ENCODE measurements at places on chromosomes 2 and 18. TPM values are rescaled to one million over a fixed set of nuclear protein-coding genes. Genes with fewer than 3 reads are reported as not detected.

GRCh38 chr18:41043876-41044275 is 911.2 kb upstream of the PIK3C3 start:
- no peak for DNase-seq

DNA sequence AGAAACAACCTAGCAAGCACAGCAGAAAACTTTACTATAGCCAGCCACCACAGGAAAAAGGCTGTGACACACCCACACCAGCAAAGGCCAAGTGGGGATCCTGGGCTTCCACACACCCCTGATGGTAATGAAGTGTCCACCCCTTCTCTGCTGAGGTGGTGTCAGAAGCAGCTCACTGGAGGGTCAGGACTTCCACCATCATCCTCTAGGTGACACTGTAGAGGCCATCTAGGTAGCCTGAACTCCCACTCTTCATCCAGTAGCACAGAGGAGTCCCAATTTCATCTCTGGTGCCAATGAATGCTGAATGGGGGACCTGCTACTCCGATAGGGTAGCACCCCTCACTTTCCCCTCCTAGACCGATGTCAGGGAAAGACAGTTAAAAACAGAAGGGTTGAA is 1544.4 kb downstream of the LRP1B start:
- peak; percentile 4 for DNase-seq

DNA sequence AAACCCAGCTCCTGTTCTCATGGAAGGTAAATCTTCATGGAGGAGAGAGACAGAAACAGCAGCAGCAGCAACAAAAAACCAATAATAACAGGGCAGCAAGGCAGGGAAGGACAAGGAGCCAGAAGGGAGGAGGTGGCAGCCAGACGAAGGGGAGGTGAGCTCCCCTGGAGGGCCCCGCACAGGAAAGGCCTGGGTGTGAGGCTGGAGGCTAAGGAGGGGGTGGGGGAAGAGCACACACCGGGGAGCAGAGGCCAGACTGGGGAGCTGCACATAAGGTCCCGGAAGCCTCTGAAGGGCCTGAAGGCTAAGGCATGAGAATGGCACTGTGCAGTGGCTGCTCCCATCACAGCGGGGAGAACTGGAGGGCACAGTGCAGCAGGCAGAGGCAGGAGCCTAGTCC is 94.8 kb upstream of the SMAD7 start:
- DNase-seq = no peak

- DNase-seq = no peak
These were observed 405.8 kb upstream of the ID2 start for GRCh38 chr2:8276026-8276425.

GRCh38 chr2:234333168-234334130 is 163.4 kb downstream of the ARL4C start:
- DNase-seq = no peak

DNA sequence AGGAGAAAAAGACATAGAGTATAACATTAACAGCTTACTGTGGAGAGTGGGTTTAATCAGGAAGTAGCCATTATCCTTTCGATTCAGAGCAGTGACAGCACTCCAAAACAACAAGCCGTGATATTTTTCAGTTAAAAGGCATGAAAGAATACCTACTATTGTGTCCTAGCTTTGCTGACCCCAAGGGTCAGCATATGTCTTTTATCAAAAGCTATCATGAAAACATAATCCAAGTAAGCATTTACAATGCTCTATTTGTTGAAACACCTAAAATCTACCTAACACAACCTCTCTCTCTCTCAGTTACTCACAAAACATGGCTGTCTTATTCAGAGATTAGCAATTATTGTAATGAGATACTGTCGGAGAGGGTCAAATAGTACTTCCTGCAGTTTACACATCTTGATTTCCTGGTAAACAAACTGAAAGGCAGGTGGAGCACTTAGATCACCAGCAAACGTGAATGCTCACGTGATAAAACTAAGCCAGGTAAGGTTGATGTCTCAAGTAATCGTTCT is 100.0 kb downstream of the BAZ2B start:
- peak; percentile 42 for DNase-seq

GRCh38 chr2:56318147-56318546 is 134.4 kb downstream of the CCDC85A start:
- no peak for DNase-seq

DNA sequence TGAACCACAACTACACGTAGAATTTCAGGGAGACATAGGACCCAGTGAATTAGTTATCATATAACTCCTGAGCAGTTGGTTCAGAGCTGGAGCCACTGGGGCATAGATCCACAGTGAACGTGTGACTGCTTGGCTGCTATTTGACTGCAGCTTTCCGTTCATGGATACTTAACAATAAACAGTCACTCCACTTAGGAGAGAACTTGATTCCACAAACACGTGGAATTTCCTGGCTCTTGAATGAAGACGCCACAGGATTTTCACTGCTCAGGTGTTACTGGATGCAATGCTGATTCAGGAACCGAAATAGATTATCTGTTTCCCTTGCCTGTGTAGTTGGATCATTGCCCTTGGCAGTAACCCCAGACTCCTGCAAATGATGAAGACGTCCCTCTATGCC is 679.1 kb upstream of the ZEB2 start:
- DNase-seq = no peak

DNA sequence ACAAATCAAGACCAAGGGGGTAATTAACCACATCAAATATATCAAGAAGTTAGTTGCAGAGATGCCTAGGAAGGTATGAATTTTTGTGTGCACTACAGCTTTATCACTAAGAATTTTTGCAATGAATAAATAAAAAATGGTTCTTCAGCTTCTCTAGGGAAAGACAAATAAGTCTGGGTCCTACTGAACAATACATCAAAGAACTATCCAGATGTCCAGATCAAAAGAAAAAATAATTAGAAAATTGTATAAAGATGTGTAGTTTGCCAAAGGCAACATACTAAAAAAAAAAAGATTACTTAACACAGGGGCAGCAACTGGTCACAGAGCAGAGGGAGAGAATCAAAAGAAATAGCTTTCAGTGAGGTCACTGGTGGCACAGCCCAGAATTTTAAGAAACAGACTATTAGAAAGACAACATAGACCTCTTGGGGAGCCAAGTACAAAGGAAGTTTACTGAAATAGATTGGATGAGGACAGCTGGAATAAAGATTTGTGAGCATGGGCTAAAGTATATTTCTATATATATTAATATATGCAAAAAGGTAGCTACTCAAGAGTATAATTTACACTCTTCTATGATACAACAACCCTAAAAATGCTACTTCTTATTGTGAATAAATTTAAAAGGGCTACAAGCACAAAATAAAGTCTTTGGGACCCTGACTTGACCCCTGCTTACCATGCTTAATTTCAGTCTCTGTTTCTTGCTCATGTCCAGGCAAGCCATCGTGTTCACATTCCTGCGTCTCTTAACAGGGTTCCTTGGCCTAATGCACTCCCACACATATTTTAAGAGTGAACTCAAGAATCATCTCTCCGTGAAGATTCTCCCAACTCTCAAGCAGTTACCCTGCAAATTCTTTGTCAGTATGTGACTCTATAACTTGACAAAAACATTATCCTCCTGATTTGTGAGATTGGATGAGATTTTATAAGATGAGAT is 99.0 kb upstream of the GRB14 start:
- peak; percentile 24 for DNase-seq

DNA sequence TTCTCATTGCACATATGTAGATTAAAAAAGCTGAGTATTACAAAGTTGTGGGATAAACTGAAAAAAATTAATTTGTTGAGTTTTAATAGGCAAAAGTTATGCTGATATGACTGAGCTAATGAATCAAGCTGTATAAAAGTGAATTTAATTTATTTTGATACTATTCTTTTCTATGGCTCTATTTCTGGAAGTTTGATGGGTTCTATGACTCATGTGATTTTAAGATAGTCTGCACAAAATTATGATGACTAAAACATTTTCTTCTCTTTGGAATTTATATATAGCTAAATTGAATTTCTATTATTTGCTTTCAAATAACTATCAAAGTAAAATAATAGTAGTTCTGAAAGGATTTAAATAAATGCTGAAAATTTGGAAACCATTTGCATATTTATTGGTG is 71.0 kb upstream of the MMADHC start:
- no peak for DNase-seq

GRCh38 chr2:220510668-220511067 is 883.2 kb downstream of the SLC4A3 start:
- DNase-seq = no peak

GRCh38 chr2:159604159-159604558 is 12.2 kb downstream of the BAZ2B start:
- DNase-seq = no peak

- DNase-seq = no peak
These were observed 18.1 kb downstream of the CAPN14 start for GRCh38 chr2:31199206-31199605.

DNA sequence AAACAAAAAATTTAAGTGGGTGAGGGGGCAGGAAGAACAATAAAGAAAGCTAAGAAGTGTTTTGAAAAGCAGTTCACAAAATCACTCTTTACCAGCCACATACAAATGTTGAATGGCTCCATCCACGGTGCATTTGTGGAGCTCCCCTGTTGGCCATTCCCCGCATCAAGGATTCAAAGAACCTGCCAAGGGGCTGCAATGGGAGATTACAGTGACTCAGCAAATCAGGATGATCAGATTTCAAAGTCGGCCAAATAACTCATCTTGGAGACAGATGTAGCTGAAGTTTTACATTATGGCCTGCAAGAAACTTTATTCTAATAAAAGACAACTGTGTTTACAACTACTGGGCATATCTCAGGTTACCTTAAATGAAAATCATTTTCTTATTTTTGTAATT is 26.9 kb downstream of the COL4A3 start:
- peak; percentile 84 for DNase-seq

GRCh38 chr2:139155991-139156390 is 375.8 kb upstream of the NXPH2 start:
- DNase-seq = no peak

- peak; percentile 16 for DNase-seq
These were observed 667.0 kb downstream of the TSN start for GRCh38 chr2:122422384-122422991.

GRCh38 chr2:195594248-195594647 is 62.8 kb upstream of the SLC39A10 start:
- no peak for DNase-seq

DNA sequence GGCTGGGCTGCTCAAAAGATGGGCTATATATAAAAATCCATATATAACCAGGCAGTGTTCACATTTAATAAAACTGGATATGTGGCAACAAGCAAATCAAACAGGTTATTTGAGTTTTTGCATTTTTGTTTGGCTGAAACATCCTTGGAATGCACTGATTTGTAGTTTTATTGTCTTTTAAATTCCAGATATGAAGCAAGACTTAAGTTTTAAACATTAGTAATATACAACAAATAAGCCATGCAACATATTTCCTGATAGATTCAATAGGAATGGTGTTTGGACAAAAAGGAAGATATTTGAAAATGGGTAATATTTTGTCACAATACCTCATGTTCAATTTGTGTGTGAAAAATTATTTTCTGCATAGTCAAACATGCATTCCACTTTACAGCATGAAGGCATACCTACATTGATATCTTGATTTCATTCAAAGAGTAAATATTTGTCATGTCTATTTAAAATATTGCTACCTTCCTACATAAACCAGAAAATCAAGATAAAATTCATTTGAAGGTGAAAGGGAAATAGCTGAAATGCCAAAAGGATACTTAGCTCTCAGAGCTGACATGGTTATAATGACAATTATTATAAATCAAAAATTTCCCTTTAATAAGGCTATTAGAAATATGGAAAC is 132.3 kb upstream of the NETO1 start:
- DNase-seq = no peak

DNA sequence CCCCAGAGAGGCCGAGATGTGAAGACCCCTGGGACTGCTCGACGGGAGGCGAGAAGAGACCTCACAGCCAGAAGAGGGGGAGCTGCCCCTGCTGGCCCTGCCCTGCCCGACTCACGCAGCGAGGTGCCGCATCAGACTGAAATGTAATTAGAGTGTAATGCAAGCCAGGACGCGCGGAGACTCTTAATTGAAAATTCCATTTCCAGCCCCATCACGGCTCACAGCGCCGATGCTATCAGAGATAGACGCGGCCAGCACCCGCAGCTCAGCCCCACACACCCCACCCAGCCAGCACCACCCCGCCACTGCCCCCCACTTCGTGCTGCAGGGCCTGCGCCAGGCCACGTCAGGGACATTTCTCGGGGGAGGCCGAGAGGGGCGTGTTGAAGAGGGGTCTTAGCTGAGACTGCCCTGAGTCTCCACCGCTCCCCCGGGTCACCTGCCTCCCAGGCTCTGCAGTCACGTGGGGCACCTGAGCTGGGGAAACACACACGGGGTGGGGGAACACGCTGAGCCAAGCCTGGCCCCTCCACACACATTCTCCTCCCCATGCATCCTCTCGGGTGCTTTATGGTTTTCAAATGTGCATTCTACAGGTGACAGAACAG is 78.1 kb downstream of the TEX51 start:
- DNase-seq = no peak

- DNase-seq = peak; percentile 63
These were observed 861 bp downstream of the LTBP1 start for GRCh38 chr2:32947484-32948143.

GRCh38 chr2:238061315-238062202 is 758 bp downstream of the SCLY start:
- DNase-seq = peak; percentile 52

- DNase-seq = no peak
These were observed 128.0 kb upstream of the TACR1 start for GRCh38 chr2:75327334-75327733.

GRCh38 chr18:55485666-55486065 is 102.3 kb downstream of the TCF4 start:
- peak; percentile 39 for DNase-seq

GRCh38 chr18:10030816-10031541 is 117.2 kb downstream of the VAPA start:
- no peak for DNase-seq

GRCh38 chr2:140892911-140893637 is 1237.7 kb downstream of the LRP1B start:
- no peak for DNase-seq

GRCh38 chr2:206876216-206876860 is 63.0 kb upstream of the CPO start:
- no peak for DNase-seq

- DNase-seq = no peak
These were observed 99.4 kb downstream of the PKP4 start for GRCh38 chr2:158556124-158556523.

DNA sequence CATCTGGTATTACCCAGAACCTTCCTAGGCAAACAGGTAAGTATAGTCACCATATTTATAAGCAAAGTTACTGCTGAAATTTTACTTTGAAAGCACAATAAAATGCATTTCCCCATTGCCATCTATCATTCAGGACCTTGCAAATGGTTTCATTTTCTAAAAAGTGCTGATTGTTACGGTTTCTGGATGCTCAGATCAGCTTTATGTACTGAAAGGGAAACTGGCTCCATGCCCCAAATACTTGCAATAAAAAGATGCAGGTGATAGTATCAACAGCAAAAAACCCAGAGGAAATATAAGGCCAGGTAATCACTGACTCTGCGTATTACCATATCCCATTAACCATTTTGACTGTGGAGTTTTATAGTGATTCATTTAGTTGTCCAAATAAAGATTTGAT is 1150.7 kb upstream of the CRIM1 start:
- DNase-seq = no peak

MAP3K19 gene
- total RNA-seq = not detected

CDKL4 gene
- 0.12 TPM for total RNA-seq

MIB1 gene
- total RNA-seq = 36.0 TPM

GREB1L gene
- 0.24 TPM for total RNA-seq

SLC14A1 gene
- total RNA-seq = 43.4 TPM

MEP1B gene
- not detected for total RNA-seq

B3GNT7 gene
- total RNA-seq = 0.60 TPM

LBX2 gene
- 10.6 TPM for total RNA-seq

CRYBA2 gene
- 0.20 TPM for total RNA-seq

AGXT gene
- total RNA-seq = 0.10 TPM

BOLL gene
- total RNA-seq = not detected

ZNF532 gene
- total RNA-seq = 17.8 TPM

RFTN2 gene
- total RNA-seq = 1.7 TPM

CD207 gene
- total RNA-seq = not detected

CNPPD1 gene
- 41.2 TPM for total RNA-seq
